ENCODE measurements at places on chromosomes 11 and 22.

GRCh38 chr11:46675288-46675851 lies 25.0 kb downstream of the ARHGAP1 start:
- ATAC-seq = no peak

GRCh38 chr11:77813256-77813655 lies 7.3 kb downstream of the RSF1 start:
- no peak for ATAC-seq

DNA sequence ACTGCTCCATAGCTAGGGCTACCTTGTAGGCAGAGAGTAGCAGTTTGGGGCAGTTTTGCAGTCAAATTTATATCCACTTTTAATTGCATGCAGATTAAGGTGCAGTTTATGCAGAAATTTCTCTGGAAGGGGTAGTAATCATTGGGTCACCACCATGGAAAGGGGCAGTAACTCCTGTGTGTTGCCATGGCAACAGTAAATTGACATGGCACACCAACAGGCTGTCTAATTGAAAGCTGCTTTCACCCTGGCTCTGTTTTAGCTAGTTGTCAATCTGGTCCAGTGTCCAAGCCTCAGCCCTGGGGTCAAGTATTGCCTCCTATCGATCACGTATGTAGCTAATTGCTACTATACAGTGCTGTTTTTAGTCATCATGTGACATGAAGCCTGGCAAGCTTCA lies 786.1 kb upstream of the CNTN5 start:
- ATAC-seq = no peak

DNA sequence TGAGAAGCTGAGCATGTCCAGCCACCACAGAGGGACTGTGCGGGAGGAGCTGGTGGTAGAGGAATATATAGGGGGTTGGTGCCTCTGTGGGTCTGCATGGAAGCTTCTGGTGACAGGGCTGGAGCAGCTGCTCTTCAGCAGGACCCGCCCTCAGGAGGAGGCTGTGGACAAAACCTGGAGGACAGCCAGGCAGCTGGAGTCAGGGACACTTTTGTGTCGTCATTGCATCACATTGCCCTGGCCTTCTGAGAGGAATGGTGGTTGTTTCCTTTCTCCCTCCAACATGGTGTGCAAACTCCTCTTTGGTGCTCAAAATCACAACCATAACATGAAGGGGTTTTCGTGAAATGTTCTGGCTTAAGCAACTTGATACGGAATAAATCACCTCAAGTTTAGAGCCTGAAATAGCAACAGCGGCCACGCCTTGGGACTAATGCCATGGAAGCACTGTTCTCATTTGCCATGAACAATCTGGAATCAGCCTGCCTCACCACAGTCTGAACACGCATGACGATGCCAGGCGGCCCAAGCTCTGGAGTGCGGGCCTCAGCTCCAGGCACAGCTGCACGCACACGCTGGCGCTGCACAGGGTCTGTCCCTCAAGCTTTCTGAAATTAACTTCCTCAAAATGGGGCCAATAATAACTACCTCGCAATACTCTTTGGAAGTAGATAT lies 17.1 kb upstream of the CSRP3 start:
- ATAC-seq = no peak

GRCh38 chr11:92361551-92361950 lies 136.9 kb downstream of the FAT3 start:
- ATAC-seq = no peak

DNA sequence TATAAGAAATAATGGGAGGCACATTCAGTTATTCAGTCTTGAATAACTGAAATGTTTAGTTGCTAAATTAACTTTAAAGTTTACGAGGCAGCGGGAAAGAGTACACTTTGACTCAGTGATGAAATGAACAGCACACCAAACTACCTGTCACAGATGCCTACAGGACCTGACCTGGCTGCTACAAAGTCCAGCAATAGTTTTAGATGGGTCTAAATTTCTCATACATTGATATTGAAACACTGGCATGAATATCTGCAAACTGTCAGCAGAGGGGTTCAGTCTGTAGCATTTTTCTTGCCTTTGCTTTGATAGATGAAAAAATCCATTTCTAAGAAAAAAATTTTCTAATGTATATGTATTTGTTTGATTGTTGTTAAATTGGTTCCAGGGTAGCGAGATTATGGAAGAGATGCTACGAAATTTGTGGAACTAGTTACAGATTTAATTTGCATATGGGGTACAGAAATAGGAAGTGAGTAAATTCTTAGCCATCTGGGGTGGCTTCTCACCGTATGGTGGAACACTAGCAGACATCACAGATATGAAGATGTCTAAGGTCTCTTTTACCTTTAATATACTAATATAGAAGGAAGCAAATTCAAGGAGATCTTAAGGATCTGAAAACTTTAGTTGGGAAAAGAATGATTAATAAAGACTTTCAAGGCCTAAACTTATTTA lies 20.8 kb upstream of the GAB2 start:
- ATAC-seq = peak; percentile 93

GRCh38 chr11:47105974-47106373 lies 70.7 kb downstream of the ARFGAP2 start:
- no peak for ATAC-seq

DNA sequence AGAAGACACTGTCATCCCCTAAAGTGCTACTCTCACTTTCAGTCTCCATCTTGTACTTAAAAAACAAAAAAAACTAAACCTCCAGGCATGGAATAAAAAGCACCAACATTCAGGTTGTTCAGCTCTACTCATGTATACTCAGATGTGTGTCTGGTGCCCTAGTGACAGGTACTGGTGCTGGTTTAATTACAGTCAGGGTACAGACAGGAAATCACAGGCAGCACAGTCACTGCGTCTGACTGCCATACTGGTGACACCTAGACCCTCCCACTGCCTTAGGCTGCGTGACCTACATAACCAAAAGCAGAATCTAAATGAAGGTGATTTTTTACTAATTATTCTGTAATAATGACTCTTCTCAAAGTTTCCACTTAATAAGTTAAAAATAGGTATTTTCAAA lies at the start of gene ARHGAP32:
TSS of gene ARHGAP32 (minus strand) at position 176 of the 400 bp plus-strand sequence. CDS start at position 49, 127 bp downstream.
- ATAC-seq = no peak

DNA sequence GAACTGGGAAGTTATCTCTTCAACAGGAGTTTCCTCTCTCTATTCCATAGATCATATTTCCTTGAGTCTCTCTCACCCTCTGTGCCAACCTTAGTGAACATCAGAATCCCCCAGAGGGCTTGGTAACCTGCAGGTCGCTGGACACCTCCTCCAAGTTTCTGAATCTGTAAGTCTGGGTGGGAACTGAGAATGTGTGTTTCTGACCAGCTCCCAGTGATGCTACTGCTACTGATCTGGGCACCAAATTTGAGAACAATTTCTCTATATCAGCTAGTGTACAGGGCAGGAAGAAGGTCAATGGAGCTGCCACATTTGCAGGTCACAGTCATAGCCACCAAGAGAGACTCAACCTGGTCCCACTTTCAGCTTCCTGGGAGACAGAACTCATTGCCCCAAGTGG lies 62.9 kb downstream of the RCN1 start:
- no peak for ATAC-seq

- ATAC-seq = peak; percentile 42
Observed at GRCh38 chr11:79100093-79100910, 340.5 kb downstream of the TENM4 start.

GRCh38 chr11:76139314-76139713 lies 67.0 kb downstream of the WNT11 start:
- ATAC-seq = peak; percentile 48

DNA sequence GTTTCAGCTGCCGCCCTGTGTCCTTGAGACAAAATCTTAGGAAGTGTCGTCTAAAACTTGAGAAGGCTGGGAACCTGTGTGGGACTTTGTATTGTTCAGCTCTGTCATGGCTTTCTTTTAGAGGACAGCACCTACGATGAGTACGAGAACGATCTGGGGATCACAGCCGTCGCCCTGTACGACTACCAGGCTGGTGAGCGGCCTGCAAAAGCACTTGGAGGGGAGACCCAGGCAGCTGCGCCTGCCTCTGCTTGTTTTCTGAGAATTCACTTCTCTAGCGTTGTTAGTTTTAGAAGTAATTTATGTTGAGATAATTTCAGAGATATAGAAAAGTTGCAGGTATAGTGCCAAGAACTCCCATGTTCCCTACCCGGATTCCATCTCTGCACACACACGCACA lies 35.2 kb downstream of the CTTN start:
- no peak for ATAC-seq

DNA sequence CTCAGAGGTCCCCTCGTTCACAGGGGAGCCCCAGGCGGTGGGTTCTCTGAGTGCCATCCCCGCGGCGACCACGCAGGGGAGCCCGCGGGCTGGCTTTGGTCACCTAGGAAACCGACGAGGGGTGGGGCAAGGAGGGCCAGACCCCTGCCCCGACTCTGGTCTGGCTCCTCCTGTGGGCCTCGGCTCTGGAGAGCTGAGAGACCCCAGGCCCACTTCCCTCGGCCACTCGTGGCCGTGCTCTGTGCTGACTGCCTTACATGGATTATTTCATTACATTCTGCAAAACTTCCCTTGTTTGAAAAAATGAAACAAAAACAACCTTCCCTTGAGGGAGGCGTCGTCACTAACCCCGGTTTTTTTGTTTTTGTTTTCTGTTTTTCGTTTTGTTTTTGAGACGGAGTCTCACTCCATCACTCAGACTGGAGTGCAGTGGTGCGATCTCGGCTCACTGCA lies 15.1 kb upstream of the CYTH4 start:
- peak; percentile 92 for ATAC-seq

DNA sequence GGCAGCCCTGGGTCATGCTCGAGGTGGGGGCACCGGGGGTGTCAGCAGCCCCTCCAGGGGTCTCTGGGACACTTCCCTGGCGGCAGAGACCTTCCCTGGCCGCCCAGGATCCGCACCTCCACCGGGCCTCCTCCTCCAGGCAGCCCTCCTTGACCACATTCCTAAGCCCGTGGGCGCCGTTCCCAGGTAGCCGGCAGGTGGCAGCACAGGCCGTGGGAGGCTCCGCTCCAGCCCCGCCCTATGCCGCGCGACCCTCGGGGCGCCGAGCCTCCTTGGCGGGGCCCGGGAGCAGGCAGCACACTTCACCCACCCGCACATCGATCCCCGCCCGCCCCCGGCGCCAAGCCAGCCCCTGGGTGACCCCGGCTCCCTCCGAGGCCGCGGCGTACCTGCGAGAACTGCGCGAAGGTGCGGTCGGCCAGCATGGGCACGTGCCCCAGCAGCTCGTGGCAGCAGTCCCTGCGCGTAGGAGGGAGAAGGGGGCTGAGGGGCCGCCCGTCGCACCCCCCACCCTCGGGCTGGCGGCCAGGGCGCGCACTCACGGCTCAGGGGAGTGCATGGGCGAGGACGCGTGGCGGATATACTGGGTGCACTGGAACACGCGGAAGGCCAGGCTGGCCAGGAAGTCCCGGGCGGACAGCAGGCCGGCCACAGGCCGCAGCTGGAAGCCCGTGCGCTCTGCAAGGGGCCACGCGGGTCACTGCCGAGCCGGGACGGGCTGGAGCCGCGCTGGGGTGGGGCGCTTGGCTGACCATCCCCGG lies 5.3 kb upstream of the INS start:
- no peak for ATAC-seq

GRCh38 chr11:35214226-35214770 lies 75.3 kb downstream of the CD44 start:
- ATAC-seq = no peak

DNA sequence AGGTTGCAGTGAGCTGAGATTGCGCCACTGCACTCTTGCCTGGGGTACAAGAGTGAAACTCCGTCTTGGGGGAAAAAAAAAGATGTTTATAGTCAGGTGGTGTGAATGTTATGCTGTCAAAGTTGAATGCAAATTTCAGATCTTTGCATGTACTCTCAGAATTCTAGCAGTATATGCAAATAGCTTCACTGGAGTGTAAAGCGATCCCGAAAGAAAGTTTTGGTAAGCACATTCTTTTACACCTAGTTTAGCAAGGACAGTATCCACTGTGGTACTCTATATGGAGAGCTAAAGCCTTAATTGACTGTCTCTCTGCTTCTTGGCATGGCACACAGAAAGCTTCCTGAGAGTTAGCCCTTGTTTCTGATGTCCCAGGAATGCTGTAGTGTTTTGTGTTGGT lies 4.0 kb downstream of the JAM3 start:
- peak; percentile 32 for ATAC-seq

DNA sequence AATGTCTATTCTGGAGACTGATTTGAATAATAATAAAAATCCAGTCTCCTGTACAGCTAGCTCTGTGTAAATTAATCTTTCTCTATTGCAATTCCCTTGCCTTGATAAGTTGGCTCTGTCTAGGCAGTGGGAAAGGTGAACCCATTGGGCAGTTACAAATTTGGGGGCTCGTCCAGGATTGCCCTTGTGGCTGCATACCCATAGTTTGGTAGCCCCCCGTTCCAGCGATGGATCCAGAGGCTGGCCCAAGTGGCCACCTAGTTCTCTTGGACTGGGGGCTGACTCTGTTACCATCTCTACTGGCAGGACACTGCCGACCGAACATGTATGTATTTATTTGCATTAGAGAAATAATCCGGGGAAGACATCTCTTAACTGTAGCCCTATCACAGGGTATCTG lies 326.2 kb upstream of the PDGFD start:
- ATAC-seq = no peak

- no peak for ATAC-seq
Observed at GRCh38 chr11:706957-707816, 1.2 kb downstream of the EPS8L2 start.

DNA sequence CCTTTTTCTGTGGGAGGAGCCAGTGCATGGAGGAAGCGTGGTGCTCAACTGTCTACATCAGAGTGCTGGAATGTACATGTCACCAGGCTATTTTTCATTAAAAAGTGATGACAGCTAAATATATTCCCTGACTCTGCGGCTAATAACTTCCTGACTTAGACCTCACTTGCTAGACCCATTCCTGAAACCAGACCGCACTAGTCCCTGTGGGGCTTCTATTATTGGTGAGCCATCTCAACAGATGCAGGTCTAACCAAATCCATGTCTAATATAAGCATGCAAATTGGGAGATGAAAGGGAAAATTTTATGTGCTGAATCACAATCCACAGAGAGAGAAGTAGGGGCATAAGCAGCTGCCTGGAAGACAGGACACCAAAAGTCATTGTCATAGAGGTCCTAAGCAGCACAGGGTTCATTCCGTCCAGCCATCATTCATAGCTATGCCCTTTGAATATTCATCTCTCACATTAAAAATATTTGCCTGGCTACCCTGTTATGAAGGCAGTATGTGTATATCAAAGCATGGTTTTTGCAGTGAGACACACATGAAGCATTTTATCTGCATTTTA lies 110.9 kb upstream of the BLID start:
- no peak for ATAC-seq

- no peak for ATAC-seq
Observed at GRCh38 chr11:46391578-46392420, at the start of gene CHRM4. TSS of gene CHRM4 (minus strand) at chr11:46391776. CDS start at chr11:46386557, 5,219 bp downstream.

- ATAC-seq = no peak
Observed at GRCh38 chr11:1825785-1826451, 8.9 kb upstream of the SYT8 start.

DNA sequence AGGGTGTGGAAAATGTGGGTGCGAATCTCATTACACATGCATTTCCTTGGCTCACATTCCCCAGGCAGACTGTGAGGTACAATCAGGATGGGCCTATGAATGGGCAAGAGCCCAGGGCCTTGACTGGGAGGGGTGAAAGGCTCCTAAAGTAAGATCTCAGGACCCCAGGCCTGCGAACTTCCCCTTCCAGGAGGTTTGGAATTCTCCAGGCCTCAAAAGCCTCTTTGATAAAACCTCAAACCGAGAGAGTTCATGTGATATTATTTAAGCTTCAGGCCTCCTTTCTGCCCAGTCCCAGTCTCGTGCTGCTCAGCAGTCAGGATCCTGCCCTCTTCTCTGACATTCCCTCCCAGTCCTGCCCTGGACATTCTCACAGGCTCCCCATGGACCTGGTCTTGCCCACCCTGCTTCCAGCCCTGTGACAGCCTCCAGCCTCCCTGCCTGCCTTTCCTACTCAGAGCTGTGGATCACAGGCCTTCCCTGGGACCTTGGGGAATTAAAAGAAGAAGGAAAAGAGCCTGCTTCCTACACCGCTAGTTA lies 37.3 kb upstream of the TEAD1 start:
- no peak for ATAC-seq

- ATAC-seq = no peak
Observed at GRCh38 chr11:110447343-110447742, 17.6 kb downstream of the FDX1 start.
